ENCODE measurements at places on chromosomes 7 and 10. TPM values are rescaled to one million over a fixed set of nuclear protein-coding genes. Genes with fewer than 3 reads are reported as not detected.

OR9A2 gene
- not detected for polyA plus RNA-seq

NUTM2E gene
- 0.40 TPM for polyA plus RNA-seq

DNA sequence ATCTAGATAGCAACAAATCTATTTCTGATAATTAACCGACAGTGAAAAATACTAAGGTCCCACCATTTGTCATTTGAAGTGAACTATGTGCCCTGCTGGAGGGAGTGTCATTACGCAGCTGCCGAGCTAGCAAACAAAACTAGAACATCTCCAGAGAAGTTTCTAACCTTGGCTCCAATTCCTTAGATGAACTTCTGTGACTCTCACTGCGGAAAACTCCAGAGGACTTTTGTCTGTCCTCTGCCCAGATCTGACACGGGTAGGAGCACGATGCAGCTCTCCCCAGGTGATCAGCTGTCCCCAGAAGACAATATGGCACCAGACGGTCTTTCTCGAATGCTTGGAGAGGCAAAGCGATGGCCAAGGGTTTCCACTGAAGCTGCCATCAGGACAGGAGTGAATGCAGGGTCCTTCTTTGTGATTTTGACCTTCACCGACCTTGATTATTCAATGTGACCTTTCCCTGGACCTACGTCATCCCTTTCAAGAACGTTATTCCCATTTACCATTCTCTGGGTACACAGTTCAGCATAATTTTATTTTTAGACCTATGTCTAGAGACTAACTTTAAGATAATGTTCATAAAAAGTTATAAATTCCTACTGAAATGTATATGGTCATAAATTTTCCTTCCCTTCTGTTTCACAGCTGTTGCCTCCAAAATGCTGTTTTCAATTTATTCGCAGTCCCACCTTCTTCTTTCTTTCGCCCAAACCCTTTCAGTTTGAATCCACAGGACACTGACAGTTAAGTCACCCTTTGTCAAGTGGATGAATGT is 116.7 kb upstream of the C7orf33 start:
- no peak for DNase-seq

DNA sequence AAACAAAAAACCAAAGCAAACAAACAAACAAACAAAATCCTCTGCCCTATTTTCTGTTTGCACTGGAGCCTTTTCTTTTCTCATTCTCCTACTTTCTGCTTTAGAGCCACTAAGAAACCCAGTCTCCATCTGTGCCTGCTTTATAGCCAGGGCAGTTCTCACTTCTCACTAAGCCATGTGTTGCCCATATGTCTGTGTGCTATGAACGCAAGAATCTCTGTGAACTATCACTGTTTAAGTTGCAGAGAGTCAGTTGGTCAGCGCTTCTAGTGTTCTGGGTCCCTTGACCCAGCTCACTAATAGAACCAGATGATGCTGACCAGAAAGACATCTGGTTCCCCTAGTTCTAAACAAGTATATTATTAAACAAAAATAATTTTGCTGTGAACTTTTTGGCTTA is 81.4 kb downstream of the FAM185A start:
- no peak for DNase-seq

DNA sequence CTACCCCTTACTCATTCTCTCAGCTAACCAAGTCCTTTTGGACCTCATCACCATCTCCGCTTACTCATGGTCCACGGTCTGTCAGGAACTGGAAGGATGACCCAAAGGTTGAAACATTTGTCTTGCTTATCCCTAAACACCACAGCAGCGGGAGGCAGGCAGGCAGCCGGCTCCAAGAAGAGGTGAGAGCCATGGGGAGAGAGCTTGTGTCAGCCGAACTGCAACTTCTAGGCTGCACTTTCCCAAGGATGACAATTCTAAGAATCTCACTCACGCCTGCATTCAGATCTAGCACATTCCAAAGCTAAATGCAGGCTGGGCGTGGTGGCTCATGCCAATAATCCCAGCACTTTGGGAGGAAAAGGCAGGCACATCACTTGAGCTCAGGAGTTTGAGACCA is 86.0 kb downstream of the SPDYE5 start:
- DNase-seq = no peak

GRCh38 chr10:108783897-108784296 is 1139.4 kb downstream of the XPNPEP1 start:
- no peak for DNase-seq

- DNase-seq = no peak
These were observed 768.3 kb downstream of the SORCS1 start for GRCh38 chr10:106396192-106396591.

DNA sequence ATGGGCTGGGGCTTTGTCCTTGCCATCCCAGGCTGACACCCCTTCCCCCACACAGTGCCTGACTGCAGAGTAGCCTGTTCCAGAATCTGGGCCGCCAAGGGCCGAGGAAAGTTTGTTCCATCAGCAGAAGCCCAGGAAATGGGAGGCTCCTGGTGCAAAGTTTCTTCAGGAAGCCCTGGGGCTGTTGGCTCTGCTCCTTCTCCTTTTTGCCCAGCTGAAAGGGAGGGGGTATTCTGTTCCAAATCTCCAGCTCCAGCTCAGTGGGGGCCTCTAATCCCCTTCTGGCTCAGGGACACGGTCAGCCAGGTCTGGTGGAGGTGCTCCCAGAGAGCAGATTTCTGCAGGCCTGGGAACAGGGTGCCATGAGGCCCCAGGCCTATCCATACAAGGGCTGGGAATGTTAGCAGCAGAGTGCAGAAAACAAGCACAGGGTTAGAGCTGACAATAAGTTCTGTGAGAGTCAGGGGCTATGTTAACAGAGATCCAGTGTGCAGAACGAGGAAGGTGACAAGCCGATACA is 399.5 kb downstream of the RPS24 start:
- no peak for DNase-seq
